GM12891 (cell line): ENCODE measurements at places on chromosomes 11 and 22.

- DNase-seq, result no peak
These were observed 73.1 kb downstream of the ARHGAP32 start for GRCh38 chr11:129119036-129119435.

- DNase-seq, result no peak
These were observed 163.0 kb downstream of the SPON1 start for GRCh38 chr11:14125529-14125928.

DNA sequence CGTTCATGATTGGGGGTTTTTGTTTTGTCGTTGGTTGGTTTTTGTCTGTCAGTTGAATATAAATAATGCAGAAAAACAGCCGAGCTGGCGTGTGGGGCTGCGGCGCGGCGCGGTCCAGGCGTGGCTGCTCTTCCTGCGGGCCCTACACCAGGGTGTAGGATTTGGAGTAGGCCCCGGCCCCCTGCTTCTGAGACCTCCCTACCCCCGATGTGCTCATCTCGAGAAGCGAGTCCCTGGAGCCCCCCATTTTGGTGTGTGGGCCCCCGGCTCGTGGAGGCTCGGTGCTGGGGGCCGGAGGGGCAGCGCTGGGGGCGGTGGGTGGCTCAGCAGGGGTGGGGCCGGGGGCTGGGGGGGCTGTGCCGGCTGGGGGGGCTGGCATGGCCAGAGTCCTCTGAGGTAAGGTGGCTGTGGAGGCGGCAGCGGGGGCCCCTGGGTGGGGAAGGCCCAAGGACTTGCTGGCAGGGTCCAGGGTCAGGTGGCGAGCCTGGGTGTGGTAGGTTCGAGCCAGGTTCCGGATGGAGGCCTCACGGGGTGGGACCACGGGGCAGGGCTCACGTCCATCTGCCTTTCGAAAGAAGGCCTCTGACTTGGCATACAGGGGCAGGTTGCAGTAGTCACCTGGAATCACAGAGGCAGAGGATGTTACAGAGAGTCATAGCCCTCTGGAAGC, 100.7 kb downstream of the CEP164 start:
- DNase-seq, result no peak

GRCh38 chr11:14119357-14119756, 156.8 kb downstream of the SPON1 start:
- no peak for DNase-seq

- no peak for DNase-seq
These were observed 13.3 kb downstream of the LPXN start for GRCh38 chr11:58562375-58562800.

DNA sequence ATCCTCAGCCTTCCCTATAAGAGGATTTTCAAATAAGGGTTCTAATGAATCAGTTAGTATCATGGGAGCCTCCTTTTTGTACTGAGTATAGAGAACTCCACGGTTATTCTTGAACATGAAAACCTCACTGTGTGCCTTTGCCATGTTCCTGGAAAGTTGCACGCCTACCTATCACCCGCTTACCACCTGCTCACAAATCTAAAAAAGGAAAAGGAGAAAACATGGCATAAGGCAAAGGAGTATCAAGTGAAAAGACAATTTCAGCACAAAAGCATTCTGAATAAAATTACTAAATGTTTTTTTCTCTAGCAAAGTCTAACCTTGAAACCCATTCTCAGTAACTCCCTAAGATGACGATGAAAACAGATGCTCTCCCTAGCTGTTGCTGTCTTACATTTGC, 511.8 kb upstream of the API5 start:
- no peak for DNase-seq

GRCh38 chr22:35912658-35913057, 116.0 kb downstream of the RBFOX2 start:
- DNase-seq, result no peak

DNA sequence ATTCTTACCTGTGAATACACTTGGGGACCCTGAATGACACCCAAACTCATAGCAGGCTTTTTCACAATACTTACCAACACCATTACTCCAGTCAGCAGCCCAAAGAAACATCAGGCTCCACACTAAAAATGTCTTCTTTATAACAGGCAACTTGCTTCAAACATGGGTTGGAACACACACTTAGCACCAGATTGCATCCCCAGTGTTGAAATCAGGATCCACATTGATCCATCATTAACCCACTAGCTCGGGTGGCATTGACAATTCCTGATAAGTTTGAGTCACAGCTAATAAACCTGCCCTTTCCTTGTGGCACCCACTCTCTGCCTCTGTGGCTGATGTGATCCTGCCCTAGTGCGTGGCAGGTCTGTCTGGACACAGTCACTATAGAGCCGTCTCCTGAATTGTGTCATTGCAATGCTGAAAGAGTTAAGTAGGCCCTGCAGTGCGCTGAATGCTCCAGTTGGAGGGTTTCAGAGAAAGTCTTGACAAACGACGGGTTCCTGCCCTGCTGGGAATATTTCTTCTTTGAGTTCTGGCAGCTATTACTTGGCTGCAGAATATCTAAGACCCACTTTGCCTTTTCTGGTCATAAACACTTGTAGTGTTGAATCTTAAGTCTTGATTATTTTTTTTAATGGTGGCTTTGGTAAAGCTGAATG, 19.6 kb upstream of the C11orf96 start:
- DNase-seq, result no peak

DNA sequence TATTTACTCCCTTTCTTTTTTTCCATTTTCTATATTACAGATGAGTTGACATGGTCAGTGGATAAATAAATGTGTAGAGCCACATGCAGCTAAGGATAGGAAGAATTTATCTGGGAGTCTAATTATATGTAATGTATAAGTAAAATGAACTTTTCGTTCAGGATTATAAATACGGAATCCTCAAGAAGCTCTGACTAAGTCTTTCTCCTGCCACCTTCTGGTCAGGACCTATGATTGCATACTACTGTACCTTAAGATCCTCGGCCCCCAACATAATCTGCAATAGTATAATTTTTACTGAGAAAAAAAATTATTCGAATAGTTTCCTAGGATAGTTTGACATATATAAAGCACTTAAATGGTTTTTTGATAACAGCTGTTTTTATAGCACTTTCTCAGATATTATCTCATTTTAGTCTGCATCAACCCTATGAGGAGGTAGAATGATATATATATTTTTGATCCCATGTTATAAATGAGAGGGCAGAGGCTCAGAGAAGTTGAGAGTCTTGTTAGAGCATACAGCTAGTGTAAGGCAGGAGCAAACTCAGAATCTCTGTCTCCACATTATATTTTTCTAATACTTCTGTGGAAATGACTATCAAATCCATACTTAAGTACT, 36.1 kb downstream of the CCDC90B start:
- no peak for DNase-seq

DNA sequence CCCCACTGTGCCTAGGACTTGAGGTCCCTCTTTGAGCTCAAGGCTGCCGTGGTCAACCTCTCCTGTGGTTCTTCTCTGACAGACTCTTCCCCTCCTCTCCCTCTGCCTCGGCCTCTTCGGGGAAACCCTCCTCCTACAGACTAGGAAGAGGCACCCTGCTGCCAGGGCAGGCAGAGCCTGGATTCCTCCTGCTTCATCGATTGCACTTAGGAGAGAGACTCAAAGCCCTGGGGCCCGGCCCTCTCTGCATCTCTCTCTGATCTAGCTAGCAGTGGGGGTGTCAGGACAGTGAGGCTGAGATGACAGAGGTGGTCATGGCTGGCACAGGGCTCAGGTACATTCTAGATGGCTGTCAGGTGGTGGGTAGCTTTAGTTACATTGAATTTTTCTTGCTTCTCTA, 63.6 kb upstream of the EMID1 start:
- DNase-seq, result no peak

- no peak for DNase-seq
These were observed 679 bp downstream of the B4GAT1 start for GRCh38 chr11:66346476-66347424.

DNA sequence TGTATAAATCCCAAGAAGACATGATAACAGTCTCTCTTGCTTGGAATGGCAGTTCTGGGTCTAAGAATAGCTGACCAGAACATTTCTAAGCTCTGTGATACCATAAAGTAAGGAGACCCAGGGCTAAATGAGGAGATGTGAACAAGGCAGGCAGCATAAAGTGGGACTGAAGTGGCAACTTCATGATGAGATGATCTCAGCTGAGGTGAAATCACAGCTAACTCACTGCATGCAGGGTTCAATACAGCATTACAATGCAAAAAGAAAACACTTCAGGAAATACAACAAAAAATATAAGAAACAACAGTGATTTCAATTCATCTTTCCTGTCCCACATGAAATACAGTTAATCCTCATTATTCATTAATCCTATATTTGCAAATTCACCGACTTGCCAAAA, 44.6 kb downstream of the MRE11 start:
- no peak for DNase-seq

GRCh38 chr11:70466596-70466995, 68.3 kb downstream of the CTTN start:
- no peak for DNase-seq

DNA sequence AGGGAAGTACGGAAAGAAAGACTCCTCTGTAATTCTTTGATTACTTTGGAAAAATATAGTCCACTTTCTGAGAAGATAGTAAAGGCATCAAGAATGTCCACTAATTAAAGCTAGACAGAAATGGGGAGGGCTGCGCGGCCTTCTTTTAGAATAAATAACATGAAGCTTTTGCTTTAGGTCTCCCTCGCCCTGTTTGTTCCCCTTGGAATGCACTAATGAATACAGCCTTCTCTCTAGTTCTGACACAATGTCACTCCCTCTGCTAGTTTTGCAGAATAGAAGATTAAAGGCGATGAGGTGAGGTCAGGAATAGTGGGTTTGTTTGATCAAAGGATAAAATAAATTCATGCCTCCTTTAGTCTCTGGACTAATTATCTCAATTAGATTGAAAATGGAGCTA, 543.9 kb downstream of the OPCML start:
- no peak for DNase-seq

- DNase-seq, result no peak
These were observed 2.4 kb upstream of the PATE1 start for GRCh38 chr11:125743681-125744080.

DNA sequence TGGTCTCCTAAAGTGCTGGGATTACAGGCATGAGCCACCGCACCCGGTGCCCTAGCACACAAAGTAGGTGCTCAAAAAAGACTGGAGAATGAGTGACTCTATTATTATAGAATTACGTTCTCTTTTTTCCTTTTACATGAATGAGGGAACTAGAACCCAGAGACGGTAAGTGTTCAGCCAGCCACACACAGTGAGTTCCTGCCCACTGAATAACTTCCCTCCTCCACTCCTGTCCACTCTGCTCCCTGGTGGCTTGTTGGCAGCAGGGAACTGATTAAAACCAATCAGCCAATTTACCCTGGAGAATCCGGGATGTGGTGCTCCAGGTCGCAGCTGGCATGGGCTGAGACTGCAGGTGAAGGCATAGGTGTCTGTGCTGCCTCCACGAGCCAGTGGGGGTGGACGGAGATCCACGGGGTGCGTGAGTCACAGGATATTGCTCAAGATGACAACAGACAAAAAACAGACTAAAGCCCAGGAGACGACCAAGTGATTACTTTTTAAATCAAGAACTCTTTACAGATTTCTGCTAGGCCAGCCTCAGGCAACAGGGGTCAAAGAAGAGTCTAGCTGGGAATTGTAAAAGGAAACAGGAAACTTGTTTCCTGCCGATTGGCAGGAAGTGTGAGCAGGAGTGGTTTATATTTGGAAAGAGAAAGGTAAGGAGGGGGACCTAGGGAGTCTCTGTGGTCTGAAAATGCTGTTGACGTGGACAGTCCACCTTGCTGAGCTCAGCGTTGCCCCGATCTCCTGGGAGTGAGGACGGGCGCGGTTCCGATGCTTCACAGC, 95.2 kb upstream of the TP53I11 start:
- DNase-seq, result no peak

- no peak for DNase-seq
These were observed 45.9 kb downstream of the MN1 start for GRCh38 chr22:27755521-27756211.

DNA sequence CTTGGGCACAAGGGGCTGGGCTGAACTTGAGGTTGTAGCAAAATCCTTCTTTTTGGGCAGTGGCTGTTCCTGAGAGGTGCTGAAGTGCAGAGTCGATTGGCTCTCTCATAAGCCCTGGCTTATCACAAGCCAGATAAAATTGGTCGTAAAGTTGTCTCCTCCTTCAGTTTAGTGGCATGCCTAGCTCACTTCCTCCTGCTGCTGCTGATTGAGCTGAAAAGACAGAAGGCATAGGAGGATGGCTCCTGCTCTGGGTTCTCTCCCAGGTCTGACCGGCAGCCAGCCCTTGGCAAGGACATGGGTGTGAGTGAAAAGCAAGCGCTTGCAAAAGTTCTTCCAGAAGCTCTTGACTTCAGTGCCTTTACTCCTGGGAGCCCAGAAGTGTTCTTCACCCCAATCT, 83.9 kb downstream of the LDLRAD3 start:
- no peak for DNase-seq

DNA sequence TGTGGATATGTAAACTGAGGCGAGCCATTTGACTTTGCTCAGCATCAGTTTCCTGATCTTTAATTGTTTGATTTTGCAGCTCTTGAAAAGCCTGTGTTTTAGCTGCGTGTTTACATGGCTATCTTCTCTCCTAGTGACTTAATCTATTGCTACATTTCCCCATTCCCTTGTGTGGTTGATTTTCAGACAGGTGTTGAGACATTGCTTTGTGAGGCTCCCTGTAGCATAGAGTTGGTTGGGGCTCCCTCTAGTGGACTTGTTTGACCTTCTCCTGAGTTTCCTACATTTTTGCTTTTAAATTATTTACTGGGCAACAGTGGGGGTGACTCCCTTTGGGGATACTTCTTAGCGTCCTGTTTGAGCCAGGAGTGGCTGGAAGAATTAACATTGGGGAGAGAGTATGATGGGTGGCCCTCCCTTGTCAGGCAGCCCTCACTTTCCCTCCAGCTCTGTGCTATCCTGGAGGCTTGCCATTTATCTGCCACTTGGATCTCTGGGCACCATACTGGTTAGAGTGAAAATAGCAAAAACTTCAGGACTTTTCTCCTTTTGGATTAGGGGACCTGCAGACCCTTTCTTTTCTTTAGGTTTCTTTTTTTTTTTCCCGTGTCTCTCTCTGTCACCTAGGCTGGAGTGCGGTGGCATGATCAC, 9.2 kb upstream of the CBL start:
- DNase-seq, result peak; percentile 67

DNA sequence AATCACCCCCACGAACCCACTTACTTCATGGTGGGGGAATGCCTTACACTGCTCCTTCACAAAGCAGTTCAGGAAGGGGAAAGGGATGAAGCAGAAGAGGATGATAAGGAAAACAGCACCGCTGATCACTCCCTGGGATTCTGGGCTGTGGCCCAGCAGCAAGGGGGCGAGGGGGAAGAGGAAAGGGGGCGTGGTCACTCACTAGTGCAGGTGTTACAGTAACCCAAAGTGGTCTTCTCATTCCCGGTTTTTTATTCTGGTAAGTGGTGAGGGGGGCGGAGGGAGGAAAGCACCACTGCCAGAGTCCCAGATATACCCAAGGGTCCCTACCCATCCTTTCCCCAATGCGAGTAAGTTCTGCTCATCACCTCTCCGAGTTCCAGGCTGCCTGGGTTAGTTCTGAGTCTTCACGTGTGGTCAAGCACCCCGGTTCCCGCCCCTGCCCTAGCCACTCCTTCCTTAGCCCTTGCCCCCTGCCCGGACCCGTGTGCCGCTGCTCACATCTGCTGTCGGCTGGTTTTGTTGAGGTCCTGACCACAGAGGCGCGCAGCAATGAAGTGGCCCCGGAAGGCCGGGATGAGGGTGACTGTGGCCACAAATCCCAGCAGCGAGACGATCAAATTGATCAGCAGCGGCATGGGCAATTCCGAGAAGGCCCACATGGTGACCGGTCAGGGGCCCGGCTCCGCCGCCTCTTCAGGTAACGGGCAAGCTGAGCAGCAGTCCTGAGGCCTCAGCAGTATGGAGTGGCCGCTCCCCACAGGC, 477 bp downstream of the DPAGT1 start:
- DNase-seq, result no peak

GRCh38 chr22:17315310-17315709, 54.0 kb upstream of the CECR2 start:
- no peak for DNase-seq
